ENCODE measurements at places on chromosomes 3 and 15. TPM values are rescaled to one million over a fixed set of nuclear protein-coding genes. Genes with fewer than 3 reads are reported as not detected.

GRCh38 chr15:78981532-78982313 is 36.9 kb upstream of the CTSH start:
- DNase-seq, result no peak

Gene CYP1A2
- 0.10 TPM for total RNA-seq

DNA sequence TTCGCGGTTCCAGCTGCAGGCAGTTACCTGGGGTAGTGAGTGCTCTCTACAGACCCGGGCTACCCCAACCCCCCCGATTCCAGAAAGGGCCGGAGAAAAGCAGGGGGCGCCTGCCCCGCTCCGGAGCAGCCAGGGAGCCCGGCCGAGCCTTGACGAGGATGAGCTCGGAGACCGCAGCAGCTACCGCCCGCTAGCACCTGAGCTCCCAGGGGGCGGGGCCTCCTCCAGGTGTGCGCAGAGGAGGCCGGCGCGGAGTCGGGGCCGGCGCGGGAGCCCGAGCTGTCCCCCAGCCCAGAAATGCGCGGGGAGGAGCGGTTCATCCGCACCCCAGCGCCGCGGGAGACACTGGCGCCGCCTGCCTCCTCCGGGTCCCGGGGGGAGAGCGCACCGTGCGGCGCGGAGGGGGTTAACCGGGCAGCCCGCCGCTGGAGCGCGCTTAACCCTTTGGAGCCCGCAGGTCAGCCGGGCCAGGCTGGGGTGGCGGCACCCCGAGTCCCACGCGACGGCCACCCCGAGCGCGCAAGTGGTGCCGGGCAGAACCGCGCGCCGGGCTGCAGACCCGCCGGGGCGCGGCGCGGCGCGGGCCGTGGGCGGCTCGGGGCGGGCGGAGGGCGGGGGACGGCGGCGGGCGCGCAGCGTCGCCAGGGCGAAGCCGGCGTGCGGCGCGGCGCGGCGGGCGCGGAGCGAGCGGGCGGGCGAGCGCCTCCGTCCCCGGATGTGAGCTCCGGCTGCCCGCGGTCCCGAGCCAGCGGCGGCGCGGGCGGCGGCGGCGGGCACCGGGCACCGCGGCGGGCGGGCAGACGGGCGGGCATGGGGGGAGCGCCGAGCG is at the start of gene CACNA1D:
TSS of gene CACNA1D (plus strand) at position 649 of the 829 bp plus-strand sequence. CDS start 556 bp downstream, outside the sequence.
- no peak for DNase-seq

DNA sequence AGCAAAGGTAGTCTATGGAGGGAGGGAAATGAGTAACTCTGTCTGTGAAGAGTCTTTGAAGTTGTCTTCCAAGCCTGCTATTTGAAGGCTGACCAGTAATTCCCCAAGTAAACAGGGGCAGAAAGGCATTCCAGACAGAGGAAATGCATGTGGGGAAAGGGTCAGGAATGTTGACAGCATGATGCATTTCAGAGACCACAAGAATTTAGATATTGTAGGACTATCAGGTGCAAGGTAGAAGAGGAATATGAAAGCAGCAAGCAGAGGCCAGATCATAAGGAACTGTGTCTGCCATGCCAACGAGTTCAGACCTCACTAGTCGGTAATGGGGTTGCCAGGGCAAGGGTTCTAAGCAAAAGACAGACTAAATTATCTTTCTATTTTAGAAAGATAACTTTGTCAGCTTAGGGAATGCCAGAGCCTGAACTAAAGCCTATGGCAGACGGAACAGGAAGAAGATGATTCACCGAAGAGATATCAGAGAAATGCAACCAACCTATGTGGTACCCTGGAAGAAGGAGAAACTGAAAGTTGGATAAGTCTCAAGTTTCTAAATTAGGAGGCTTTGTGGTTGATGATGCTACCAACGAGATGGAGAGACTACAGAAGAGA is 327.0 kb upstream of the RORA start:
- DNase-seq, result no peak

DNA sequence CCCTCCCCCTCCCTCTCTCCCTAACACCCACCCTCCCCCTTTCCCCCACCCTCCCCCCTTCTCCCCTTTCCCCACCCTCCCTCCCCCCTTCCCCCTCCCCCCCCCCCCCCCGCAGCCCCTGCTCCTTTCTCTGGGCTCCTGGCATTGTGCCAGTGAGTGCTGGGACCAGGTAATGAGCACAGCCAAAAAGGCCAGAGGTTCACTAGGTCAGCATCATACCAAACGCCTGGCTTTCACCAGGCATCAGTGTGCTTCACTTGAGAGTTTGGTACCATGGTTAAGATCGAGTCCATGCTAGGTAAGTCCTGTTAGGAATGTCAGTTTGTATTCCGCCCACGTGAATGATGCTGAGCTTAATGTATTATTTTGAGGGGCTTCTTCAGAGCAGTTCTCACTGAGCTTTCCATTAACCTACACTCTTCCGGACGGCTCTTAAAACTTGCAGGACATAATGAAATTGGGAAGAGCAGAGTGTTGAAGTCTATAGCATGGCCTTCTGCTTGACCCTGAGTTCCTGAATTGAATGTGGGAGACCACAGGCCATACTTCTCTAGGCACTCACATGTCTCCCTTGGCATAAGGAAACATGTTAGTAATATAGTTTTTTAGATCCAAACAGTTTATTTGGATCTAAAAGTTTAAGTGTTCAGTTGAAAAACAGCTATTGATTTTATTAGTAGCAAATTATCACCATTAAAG is 45.6 kb downstream of the SENP2 start:
- no peak for DNase-seq
